Suprapubic skin (tissue), 4 donors: ENCODE measurements at places on chromosomes 2 and 18. TPM values are rescaled to one million over a fixed set of nuclear protein-coding genes. Genes with fewer than 3 reads are reported as not detected.

CNOT9 gene
- total RNA-seq: 50.5 TPM

TTC31 gene
- 31.0 TPM for total RNA-seq

PLEK gene
- 1.1 TPM for total RNA-seq

ENOSF1 gene
- 75.0 TPM for total RNA-seq

SMYD5 gene
- total RNA-seq: 20.9 TPM

UGT1A5 gene
- total RNA-seq: 3.2 TPM

FARSB gene
- 12.2 TPM for total RNA-seq

FBXO48 gene
- 1.2 TPM for total RNA-seq

SPRED2 gene
- total RNA-seq: 18.9 TPM

CASP10 gene
- 8.3 TPM for total RNA-seq

ARID5A gene
- 11.4 TPM for total RNA-seq

GALNT13 gene
- 0.19 TPM for total RNA-seq

DUSP11 gene
- 55.4 TPM for total RNA-seq

OR6B2 gene
- not detected for total RNA-seq

TLX2 gene
- 0.56 TPM for total RNA-seq

ANO7 gene
- total RNA-seq: 1.4 TPM

ZNF385B gene
- total RNA-seq: 1.9 TPM

PKDCC gene
- total RNA-seq: 8.5 TPM

HDAC4 gene
- 51.4 TPM for total RNA-seq

UGT1A10 gene
- not detected for total RNA-seq

TNFRSF11A gene
- 5.2 TPM for total RNA-seq

FAM98A gene
- total RNA-seq: 37.9 TPM
